NCI-H226 (cell line): ENCODE measurements at places on chromosomes 2 and 18.

- DNase-seq: peak; percentile 23
These were observed 29.7 kb upstream of the CYTIP start for GRCh38 chr2:157473581-157473980.

DNA sequence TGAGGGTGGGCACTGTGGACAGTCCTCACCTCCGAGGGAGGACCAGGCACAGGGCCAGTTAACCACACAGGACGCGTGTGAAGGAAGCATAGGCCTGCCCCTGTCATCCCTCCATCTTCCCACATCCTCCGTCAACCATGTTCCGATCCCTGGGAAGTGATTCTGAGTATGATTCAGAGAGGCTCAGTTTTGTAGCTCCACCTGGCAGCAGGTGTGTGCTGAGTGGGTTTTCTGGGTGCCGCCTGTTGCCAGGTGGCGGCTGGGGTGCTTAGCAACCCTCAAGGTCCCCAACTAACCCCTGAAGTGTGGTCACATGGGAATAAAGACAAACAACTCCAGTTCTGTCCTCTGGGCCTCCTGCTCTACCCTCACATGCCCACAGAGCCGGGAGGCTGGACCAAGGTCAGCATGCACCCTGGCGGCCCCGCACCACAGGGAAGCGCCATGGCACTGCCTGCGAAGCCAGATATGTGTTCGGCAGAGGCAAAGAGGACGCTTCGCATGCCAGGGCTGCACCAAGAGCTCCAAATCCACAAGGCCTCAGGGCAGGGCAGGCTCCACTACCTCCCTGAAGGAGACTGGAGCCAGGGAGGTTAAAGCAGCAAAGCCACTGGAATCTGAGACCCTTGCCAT is 60.0 kb downstream of the ADCY3 start:
- DNase-seq: no peak

GRCh38 chr2:1849450-1849849 is 105.1 kb upstream of the PXDN start:
- no peak for DNase-seq

DNA sequence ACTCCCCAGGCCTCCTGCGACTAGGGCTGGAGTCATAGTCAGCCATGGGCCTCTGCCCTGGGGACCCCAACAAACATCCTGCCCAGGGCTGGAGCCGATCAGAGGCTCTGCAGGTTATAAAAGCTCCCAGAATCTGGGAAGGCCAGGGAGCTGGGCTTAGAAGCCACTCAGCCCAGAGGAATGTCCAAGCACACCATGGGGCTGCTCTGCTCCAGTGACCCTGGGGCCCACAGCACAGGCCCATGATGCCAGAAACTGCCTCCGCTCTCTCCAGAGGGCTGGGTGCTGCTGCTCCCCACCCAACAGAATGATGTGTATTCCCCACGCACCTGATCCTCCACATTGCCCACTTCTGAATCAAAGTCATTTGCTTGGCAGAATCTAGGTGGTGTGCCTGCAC is 88.5 kb downstream of the ARMC9 start:
- no peak for DNase-seq

GRCh38 chr2:141570474-141571131 is 560.2 kb downstream of the LRP1B start:
- no peak for DNase-seq

GRCh38 chr18:50158866-50159653 is 35.9 kb downstream of the MYO5B start:
- DNase-seq: no peak
